ENCODE measurements at places on chromosomes 16 and 17.

GRCh38 chr17:28682655-28683054, 20.6 kb downstream of the SUPT6H start:
- no peak for DNase-seq

GRCh38 chr16:80197741-80198201, 343.0 kb upstream of the DYNLRB2 start:
- DNase-seq = no peak

- no peak for DNase-seq
Measured at GRCh38 chr17:31198026-31198425, 99.0 kb downstream of the OMG start.

DNA sequence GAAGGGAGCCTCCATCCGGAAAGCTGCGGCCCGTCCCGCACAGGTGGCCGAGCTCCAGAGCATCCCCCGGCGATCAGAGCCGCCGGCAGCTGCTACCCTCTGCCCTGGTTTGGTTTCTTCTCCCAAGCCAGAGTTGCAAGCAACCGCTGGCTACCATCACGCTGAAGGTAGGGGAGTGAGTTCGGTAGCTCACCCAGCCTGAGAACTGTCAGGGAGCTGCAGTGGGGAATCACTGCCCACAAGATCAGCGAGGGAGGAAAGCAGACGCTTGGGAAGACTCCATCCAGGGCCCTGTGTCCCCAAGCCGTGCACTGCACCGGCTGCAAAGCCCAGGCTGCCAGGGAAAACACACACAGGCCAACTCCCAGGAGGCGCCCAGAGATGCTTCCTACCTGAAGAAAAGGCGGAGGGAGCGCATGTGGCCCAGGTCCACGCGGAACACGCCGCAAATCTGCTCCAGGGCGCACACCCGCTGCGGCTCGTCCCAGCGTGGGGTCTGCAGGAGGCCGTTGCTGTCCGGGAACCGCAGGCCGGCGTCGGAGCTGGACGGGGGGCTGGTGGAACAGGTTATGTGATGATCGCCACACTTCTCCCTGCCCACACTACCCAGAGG, 83.3 kb downstream of the TBC1D16 start:
- no peak for DNase-seq

- no peak for DNase-seq
Measured at GRCh38 chr17:77329741-77330531, 189.2 kb downstream of the SEC14L1 start.

- no peak for DNase-seq
Measured at GRCh38 chr17:62884781-62885180, 76.7 kb upstream of the MARCHF10 start.

- DNase-seq = no peak
Measured at GRCh38 chr16:24150282-24150681, 105.9 kb upstream of the CACNG3 start.

DNA sequence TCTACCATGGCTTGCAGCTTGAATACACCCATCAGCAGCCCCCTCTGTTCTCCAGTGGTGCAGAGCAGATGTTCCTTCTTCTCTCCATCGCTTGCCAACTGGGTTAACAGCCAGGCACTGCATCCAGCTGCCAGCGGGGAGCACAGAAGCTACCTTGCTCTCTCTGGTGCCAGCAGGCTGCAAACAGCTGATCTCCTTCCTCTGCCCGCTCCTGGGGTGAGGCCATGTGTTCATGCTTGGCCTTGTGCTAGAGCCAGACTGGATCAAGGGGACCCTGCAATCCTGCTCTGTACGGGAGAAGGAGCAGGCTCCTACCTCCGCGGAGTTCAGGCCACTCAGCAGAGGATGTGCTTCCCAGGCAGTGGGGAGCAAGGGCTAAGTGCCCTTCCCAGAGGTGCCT, 24.1 kb upstream of the ENGASE start:
- no peak for DNase-seq

DNA sequence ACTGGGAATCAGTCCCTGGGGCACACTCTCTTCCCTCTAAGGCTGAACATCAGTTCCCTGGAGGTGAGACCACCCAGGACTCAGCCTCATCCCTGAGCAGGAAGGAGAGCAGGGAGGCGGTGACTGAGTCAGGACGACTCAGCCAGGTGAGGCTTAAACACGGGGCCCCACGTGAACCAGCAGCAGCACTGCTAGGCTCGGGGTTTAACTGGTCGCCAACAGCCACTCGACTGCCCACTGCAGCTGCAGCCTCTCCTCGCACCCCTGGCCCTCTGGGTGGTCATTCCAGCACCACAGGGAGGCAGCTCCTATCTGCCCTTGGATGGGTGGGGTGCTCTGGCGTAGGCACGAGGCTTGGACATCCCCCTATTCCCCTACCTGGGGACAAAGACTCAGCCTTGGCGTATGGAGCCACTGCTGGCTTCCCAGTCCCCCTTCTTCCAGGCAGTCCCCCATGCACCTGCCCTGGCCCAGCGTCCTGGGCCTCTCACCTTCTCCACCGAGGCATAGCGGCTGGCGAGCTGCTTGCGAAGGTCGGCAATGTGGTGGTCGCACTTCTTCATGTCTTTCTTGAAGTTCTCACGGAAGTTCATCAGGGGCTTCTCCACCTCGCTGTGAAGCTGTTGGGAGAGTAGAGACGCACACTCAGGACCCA, 21.2 kb upstream of the RCVRN start:
- no peak for DNase-seq

DNA sequence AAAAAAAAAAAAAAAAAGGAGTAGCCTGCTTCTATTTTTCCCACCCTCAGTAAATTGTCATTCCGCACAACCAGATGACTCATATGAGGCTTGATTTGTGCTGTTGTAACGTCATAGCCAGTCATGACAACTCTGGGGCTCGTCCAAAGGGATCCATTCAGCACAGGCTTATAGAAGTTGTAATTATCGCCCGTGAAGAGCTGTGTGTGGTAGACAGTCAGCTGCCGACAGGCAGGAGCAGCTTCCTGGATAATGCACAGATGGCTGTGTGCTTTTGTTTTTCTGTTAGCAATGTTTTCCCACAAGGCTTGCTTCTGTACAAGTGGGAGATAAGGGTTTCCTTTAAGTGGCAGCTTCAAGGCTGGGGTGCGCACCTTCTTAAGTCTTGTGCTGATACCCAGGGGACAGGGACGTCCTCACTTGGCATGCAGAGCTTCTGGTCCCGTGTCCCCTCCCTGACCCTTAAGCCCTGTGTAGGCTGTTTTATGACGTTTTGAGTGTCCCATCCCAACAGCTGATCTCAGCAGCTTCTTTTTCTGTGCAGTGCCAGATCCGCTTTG, 26.0 kb downstream of the SNX29 start:
- DNase-seq = no peak

DNA sequence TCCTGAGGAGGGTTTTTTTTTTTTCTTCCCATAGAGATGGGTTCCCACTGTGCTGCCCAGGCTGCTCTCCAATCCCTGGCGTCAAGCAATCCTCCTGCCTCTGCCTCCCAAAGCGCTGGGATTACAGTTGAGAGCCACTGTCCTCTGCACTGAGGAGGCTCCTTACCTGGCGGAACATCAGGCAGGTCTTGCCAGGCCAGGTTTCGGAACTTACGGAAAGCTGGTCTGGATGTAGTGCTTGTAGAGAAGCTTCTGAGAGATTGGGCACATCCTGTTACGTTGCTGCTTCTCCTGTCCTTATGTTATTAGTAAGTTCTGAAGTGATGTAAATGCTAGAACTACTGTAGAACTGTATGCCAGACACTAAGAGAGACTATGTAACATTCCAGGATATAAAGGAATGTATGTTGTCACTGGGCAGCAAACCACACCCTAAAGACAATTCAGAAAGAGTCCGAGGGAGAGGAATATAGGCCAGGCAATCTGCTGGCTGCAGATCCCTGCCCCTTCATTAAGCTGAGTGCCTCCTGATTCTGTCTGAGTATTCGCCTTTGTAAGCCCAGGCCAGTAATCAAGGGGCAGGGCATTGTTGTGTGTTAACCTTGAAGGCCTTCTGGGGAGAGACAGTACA, 21.1 kb downstream of the ETV4 start:
- DNase-seq = no peak

- DNase-seq = no peak
Measured at GRCh38 chr16:74586948-74587347, 20.0 kb downstream of the GLG1 start.

- DNase-seq = no peak
Measured at GRCh38 chr16:54687043-54687899, 243.4 kb upstream of the IRX5 start.

- no peak for DNase-seq
Measured at GRCh38 chr16:14017886-14018285, 53.2 kb upstream of the MRTFB start.

DNA sequence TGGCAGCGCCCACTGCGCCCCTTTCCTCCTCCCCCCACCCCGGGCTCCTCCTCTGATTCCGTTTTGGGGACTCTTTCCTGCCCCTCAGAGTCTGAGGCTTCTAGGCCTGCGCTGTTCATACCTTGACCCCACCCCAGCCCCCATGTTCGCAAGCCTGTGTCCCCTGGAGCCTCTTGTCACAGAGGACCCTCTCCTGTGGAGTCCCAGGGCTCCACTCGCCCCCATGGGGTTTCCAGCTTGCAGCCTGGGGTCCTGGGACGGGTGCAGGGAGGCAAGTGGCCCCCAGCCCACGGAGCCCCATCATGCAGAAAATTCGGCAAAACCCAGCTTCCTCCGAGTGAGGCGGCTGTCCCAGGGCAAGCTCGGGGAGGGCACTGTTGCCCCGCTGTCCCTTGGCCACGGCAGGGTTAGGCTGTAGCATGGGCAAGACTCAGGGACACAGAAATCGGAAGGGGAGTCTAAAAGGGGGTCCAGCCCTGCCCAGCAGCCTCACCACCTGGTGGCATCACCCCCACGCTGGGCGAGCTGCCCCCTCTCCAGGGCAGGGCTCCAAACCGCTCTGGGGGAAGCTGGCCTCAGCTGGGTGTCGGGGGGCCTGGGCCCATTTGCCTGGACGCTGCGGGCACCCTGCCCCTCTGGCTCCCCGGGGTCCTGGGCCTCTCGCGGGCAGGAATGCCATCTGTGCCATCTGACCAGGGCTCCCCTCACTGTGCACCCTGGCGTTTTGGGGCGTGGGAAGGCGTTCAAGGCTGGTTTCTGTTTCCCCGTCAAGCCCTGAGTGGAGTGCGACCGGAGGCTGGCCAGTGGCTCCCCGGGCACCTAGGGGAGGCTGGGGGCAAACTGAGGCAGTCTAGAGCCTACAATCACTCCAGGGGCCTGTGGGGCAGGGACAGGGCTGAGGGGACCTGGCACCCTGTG, 11.5 kb upstream of the BAHCC1 start:
- DNase-seq = no peak

DNA sequence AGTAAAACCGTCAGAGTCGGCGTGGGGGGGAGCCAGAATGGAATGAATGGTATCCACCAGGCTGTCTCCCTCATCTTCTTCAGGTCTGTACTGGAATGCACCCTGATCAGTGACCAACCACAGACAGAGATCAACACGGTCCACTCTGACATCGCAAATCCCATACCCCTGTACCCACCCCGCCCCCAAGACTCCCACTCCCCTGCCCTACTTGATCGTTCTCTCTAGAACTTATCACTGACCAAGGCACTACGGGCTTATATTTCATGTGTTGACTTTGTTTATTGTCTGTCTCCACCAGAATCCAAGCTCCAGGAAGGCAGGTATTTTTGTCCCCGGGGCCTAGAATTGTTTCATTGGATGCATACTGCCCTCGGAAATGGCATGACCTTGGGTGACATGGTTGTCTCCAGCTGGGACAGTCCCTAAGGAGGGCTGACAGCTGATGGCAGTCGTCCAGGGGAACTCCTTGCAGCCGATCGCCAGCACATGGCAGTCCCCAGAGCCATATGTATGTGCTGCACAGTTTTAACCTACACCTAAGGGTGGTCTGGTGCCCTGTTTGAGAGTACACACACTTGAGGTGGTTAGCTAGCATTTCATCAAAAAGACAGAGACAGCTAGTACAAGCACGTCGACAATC, 526 bp upstream of the MFSD6L start:
- DNase-seq = no peak

GRCh38 chr16:29315916-29316517, 90.5 kb downstream of the NPIPB11 start:
- no peak for DNase-seq

- DNase-seq = no peak
Measured at GRCh38 chr16:3266873-3267537, 10.6 kb upstream of the MEFV start.

- no peak for DNase-seq
Measured at GRCh38 chr17:80960037-80960796, 31.4 kb upstream of the CHMP6 start.

- DNase-seq = no peak
Measured at GRCh38 chr17:81365148-81365600, 30.1 kb upstream of the BAHCC1 start.

GRCh38 chr16:50611995-50612848, 64.0 kb downstream of the NKD1 start:
- DNase-seq = no peak

DNA sequence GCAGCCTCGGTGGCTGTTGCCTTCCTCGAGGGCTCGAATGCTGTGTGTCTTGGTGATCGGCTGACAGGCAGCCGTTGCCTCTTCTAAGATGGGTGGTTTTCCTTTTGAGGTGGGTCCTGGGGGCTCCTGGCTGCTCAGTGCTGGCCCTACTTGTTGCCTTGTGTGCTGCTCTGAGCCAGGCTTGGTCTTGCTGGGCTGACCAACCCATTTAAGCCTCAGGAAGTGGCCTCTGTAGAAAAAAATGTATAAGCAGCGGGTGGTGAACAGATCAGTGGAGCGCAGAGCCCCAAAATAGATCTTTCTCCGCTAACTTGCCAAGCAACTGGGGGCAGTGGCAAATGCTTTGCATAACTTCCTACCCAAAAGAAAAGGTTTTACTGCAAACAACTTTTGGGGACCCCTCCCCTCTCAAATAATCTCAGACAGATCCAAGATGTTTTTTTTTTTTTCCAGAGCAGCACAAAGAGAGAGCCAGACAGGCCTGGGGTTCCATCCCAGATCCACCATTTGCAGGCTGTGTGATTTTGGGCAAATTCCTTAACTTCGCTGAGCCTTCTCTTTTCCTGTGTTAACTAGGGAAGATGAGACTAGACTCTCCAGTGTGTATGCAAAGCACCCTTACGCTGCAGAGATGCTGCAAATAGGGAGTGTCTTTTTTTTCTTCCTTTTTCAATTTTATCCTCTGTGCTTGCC, 42.5 kb downstream of the PLCG2 start:
- DNase-seq = peak; percentile 89

GRCh38 chr17:13650096-13650675, 48.5 kb upstream of the HS3ST3A1 start:
- no peak for DNase-seq

GRCh38 chr16:51045186-51045585, 105.9 kb downstream of the SALL1 start:
- DNase-seq = no peak

DNA sequence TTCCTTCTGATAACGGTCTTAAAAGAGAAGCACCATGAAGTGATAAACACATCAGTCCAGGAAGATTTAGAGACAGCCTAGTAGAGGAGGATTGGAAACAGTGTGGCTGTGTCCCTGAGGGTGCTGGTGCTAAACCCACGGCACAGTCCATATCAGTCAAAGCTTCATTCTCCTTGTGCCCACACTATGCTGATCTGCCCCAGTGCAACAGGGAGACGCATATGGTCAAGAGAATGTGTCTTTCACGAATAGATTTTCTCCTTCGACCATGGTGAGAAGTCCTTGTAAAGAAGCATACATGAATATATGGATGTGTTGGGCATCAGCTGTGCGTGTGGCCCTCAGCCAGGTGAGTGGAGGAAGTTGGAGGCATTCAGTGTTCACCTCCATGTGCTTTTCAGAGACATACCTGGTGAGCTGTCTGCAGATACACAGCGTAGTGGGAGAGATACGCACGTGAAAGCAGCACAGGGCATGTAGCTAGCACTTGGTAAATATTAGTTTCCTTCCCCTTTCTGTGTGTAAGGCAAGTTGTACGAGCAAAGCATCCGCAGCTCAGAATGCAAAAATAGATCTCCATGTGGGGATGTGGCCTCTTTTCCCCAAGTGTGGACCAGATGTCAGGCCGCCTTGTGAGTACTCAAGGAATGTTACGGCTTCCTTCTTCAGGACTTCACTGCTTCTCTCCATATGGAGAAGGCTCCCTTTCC, 29.4 kb downstream of the HLF start:
- DNase-seq = no peak

Data from GM12864 (cell line).